ENCODE measurements at places on chromosomes 3 and 15.

DNA sequence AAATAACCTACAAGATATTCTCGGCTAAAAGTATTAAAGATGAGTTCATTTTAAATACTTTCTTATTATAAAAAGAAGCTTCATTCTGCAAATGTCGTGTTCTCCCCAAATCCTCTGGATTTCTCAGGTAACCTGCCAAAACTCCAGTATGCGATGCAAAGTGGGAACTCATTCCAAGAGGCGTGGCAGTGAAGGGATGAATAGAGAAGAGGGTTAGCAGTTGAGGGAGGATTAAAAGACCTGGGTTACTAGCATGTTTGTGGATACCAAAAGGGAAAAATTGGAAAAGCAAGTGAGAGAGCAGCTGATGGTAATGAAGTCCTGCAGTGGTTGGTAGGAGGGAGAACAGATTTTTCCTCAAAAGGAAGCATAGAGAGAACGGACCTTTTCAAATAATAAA lies 61.6 kb downstream of the ATP2C1 start:
- DNase-seq = no peak

GRCh38 chr15:22265056-22265945 lies 185.0 kb downstream of the OR4M2 start:
- DNase-seq = no peak

- DNase-seq = no peak
Observed at GRCh38 chr3:38133557-38134405, 3.1 kb downstream of the ACAA1 start.

DNA sequence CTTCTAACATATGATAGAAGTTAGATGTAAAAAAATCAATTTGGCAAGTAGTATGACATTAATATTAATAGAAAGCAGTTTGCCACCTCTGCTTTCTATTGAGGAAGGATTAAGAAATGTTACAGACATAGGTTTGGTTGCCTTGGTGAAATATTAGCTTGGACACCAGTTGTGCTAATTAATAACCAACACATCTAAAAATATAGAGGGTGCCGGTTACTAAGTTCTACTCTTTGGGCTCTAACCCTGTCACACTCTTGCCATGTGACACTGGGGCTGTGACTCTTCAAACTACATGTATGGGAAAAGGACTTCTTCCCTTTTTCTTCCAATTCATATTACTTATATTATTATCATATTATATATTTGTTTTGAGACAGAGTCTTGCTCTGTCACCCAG lies 64.4 kb downstream of the TRIM71 start:
- no peak for DNase-seq

DNA sequence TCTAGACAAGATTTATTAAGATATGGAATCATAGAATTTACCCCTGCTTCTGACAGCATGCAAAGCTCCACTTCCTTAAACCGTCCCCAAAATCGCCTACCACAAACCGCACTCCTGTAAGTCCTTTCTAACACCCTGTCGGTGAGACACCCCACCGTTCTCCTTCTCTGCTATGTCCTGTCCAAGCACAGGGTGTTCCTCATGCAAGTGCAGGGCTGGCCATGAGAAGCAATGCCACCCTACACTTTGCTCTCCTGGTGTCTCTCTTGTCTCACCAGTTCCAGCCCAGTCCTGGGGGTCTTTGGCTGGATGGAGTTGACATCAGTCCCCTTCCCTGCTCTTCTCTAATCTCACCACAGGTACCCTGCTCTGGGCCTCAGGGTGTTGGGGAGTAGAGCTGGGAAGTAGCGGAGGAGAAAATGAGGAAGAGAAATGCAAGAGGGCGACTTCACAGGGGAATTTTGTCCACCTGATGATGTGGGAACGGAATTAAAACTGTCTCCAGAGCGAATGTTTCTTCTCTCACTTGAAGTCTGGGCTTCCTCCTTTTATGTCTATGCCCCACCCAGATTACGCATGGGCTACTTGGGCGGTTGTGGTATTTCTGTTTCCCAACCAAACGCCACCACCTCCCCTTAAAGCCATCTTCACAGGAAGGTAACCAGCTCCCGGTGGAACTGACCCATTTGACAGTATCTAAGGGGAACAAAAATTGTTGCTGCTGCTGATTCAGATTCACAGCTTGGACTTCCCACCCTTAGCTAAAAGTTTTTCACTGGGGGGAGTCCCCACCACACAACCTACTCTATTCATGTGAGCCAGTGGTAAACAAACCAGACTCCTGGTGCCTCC lies 49.9 kb downstream of the CASR start:
- DNase-seq = no peak

- no peak for DNase-seq
Observed at GRCh38 chr3:181699171-181699903, 12.4 kb upstream of the SOX2 start.

GRCh38 chr3:175608356-175608755 lies 749.2 kb downstream of the NAALADL2 start:
- no peak for DNase-seq

DNA sequence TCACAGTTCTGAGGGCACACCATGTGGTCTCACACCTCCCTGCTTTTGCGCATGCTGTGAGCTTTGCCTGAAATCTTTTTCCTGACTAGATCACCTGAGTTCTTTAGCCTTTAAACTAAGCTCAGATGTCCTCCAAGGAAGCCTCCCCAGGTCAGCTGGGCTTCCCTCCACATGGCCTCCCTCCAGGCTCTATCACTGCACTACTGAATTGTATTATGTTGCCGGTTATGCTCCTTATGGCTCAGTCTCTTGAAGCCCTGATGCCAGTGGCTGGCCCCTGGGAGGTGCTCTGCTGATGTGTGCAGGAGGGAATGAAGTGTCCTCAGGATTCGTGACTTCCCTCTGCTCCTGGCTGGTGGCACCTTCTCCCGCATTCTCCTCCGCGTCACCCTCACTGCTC lies 93.3 kb upstream of the BLM start:
- no peak for DNase-seq

DNA sequence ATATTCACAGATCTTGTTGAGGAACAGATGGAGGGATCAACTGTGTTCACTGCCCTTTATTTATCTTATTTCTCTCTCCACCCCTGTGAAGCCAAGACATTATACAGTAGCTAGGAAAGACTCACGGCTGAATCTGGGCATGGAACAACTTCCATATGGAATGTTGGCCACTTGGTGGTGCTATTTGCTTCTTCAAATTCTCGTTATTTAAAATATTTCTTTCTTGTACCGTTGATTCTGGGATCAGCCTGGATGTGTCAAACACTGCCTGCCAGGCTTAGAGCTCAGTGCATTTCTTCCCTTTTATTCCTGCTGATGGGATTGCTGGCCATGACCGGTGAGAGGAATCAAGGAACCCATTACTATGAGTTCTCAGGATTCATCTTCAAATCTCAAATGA lies 17.5 kb upstream of the GASK1A start:
- DNase-seq = peak; percentile 43

DNA sequence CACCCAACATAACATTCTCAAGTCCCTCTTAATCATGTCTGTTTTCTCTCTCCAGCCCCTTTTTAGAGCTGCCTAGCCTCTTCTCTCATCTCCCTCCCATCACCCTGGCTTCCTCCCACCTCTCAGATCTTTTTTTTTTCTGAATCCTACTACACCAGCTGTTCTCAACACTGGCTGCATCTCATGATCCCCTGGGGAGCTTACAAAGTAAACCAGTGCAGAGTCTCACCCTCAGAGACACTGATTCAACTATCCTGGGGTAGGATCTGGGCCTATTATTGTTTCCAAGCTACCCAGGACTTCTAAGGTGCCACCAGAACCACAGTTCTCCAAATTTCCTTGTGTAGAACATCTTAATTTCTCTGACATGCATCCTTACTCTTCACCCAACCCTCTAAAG lies 50.3 kb upstream of the ACAN start:
- no peak for DNase-seq

GRCh38 chr15:57223887-57224286 lies 152.4 kb upstream of the CGNL1 start:
- DNase-seq = no peak

DNA sequence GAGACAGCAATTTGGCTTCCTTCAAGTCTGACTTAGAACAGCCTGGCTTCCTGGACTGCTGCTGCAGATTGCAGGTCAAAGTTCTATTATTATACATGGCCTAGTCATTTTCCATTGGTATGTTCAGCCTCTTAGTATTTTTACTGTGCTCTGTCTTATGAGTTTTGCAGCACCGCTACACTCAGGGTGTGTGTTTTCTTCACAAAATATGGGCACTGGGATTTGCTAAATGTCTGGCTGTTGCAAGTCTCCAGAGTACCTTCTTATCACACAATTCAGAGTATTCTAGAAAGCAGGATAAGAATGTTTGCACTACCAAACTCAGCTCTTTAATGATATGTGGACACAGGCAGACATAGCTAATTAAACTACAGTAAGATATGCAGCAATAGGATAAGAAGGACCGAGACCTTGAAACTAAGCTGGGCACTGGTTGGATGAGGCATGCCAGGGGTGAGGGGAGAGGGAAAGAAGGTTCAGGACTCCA lies 203.0 kb upstream of the PDZRN3 start:
- no peak for DNase-seq

DNA sequence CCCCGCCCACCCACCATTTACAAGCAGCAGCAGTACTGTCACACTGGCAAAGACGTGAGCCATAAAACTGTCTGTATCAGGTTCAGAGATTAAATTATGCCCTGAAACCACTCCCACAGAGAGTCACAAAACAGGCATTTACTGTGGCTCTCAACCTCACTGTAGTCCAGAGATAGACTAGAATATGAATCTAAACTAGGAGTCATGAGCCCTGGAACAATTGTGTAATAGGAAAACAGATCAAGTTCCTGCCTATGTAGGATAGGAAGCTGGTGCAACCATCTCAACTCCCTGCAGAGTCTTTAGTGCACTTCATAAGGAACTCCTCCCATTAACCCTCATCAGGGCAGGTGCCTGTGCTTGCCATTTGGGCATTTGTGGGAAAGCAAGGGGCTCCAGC lies 61.7 kb downstream of the FAM227B start:
- no peak for DNase-seq

DNA sequence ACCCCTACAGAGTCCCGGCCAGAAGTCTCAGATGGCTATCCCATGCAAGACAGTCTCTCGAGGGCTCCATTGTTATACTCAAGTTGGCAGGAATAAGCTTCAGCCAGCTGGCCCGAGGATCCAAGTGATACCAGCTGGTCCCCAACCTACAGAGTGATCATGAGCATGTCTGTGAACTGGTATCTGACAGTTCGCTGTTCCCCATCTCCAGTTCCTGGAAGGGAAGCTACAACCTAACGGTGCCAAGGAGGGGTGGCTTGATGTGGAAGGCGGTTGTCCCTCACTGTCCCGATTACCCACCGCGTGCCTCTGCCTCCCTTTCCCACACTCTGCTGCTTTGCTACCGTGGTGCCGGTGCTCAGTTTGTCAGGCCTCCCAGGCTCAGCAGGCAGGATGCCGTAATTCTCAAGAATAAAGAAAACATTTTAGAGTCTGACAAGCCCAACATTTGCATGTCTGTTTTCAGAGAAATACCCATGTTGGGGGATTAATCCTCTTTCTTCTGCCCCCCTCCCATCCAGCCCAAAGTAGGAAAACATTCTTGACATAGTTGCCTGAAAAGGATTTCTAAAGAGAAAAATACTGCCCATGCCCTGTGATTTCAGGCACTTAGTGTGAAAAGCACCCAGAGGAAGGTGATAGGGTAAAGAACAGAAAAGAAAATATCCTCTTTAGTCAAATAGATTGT lies 49.4 kb upstream of the HES1 start:
- DNase-seq = no peak

GRCh38 chr3:99960941-99961340 lies 143.3 kb downstream of the CMSS1 start:
- DNase-seq = no peak

DNA sequence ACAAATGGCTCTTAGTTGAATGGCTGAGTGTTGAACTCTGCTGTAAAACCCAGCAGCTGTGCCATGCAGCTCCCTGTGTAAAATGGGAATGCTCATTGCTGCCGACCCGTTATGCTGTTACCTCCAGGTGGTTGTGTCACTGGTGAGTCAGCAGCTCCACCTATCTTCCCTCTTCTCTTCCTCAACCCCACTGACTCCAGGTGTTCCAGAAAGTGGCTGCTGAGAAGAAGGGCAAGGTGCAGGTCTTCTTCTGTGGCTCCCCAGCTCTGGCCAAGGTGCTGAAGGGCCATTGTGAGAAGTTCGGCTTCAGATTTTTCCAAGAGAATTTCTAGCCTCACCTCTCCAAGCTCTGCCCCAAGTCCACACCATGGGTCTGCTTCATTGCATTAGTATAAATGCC lies 41.9 kb downstream of the NOX5 start:
- no peak for DNase-seq

DNA sequence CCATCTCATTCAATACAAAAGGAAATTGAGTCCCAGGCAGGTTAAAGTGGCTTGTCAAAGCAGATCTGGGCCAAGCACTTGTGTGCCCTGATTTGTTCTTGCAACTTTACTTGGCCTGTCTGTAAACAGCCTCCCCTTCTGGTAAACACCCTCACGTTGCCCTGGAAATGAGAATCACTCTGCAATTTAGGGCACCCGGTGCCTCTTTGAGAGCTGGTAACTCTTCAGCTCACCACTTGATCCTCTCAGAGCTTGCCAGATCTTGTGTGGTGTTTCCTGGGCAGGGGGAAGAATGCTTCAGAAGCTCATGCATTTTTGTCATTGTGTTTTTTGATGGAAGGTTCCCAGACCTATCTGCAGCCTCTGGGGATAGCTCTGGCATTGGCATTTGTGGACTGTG lies 11.3 kb downstream of the MED12L start:
- no peak for DNase-seq

DNA sequence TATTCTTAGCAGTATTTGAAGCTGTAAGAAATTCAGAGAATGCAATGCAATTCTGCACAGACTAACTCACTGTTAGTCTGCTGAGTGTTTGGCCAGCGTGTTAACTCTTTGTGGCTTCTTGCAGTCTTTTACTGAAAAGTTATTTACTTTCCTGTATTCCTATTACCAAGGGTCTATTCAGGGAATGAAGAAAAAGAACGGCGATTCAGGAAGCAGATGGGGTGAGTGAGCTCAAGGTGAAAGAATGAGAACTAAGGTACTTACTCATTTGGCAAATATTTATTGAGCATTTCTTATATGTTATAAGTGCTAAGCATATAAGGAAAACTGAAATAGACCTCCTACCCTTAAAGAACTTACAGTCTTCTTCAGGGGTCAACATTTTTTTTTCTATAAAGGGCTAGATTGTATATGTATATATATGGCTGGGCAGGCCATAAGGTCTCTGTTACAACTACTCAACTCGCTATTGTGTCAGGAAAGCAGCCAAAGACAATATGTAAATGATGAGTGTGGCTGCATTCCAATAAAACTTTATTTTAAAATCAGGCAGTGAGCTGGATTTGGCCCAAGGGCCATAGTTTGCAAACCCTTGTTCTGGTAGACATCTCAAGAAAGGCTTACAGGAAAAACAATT lies 271.9 kb upstream of the GADL1 start:
- DNase-seq = no peak

- DNase-seq = no peak
Observed at GRCh38 chr3:35665390-35666055, 26.2 kb downstream of the ARPP21 start.

- DNase-seq = no peak
Observed at GRCh38 chr15:49718234-49718633, 97.4 kb downstream of the DTWD1 start.

GRCh38 chr3:181718987-181719911 lies 7.5 kb downstream of the SOX2 start:
- no peak for DNase-seq

GRCh38 chr15:100241572-100242482 lies 99.9 kb downstream of the ADAMTS17 start:
- DNase-seq = peak; percentile 13
